ENCODE measurements at places on chromosomes 4 and X.

DNA sequence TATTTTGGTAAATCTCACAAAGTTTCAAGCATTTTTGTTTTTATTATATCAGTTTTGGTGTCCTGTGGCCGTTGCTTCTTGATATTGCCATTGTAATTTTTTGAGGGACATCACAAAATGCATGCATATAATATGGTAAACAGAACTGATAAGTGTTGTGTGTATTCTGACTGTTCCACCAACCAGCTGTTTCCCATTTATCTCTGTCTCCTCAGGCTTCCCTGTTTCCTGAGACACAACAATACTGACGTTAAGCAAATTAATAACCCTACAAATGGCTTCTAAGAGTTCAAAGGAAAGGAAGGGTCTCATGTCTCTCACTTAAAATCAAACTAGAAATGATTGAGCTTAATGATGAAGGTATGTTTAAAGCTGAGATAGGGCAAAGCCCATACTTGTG is 40.0 kb downstream of the UGT2B10 start:
- no peak for DNase-seq

DNA sequence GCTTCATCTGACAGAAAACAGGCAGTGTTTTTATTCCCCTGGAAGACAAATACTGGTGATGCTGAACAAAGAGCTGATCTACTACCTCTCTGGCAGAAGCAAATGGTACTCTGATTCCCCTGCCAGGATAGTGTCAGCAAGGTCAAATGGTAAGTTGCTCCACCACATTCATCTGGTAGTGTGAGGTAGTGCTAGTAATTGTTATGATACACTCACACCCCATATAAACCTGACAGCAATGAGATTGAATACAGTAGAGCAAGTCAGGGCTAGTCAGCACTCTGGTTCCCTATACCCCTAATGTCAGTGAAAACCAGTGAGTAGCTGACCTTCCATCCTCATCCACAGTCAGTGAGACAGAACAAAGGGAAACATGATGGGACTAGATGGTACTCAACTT is 3.4 kb upstream of the SPIN4 start:
- no peak for DNase-seq

GRCh38 chr4:96012687-96013086 is 172.8 kb downstream of the PDHA2 start:
- DNase-seq = no peak

DNA sequence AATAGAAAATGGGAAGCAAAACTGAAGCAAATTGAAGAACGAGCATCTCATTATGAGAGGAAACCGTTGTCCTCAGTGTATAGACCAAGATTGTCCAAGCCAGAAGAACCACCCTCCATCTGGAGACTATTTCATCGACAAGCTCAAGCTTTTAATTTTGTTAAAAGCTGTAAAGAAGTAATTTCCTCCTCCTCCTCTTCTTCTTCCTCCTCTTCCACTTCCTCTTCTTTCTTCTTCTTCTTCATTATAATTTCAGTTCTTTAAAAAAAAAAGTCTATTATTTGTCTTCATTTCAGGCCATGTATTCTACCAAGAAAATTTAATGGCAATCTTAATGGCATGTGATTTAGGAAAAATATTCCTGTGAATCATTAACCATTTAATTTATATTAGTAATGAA is 7.6 kb downstream of the PRIMPOL start:
- DNase-seq = no peak

- DNase-seq = no peak
These were observed 40.7 kb downstream of the KLF3 start for GRCh38 chr4:38704622-38705154.

DNA sequence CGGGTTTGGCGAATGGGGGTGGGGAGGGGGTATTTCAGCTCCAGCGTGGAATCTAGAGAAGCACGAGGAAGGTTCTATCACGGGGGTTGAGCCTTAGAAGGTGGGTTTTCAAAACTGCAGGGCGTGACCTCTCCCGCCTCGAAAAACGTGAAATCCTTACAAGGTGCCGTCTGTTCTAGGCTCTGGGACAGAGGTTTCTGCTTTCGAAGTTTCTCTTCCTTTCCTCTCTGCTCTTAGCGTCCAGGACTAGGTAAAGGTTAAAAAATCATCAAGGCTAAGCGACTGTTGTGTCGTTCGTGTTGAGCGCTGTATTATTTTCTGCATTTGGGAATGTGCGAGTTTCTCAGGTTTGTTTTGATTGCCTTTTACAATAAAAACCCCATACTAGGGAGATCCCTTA is 1.1 kb downstream of the FHL1 start:
- no peak for DNase-seq

DNA sequence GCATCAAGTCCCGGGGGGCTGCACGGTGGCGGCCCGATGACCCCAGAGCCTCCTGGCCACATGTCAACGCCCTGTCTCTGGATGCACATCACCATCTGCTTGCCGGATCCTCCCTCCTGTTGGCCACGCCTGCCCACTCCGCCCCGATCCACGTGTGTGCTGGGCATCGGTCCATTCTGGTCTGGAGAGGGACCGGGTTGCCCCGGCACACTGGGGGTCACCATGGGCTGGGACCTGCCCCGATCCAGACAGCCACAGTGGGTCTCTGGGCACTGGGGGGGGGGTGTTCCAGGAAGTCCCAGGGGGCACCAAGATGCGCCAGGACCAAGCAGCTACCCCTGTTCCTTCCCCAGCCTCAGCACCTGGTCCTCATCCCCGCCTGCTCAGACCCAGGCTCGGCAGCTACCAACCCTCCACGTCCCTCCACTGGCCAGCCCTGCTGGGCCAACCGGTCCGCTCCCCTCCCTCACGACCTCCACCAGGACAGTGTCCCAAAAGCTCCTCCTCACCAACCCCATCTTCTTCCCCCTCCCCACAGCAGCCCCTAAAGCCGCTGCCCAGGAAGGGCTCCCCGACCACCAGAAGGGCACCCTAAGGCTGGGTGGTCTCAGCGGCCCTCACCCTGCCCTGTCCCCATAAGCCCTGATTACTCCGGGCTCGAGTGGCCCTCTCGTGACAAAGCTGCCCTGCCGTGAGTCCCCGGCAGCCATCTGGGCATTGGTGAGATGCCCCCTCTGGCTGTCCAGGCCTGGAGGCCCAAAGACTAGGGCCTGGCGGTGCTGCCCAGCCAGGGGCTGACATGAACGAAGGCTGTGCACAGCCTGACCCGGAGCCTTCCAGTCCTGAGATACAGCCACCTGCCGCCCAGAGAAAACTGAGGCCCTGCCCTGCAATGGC is 4.6 kb downstream of the CTBP1 start:
- no peak for DNase-seq

GRCh38 chr4:110532901-110533589 is 57.1 kb downstream of the ENPEP start:
- no peak for DNase-seq

- DNase-seq = no peak
These were observed 117.9 kb downstream of the CPZ start for GRCh38 chr4:8710416-8710815.

DNA sequence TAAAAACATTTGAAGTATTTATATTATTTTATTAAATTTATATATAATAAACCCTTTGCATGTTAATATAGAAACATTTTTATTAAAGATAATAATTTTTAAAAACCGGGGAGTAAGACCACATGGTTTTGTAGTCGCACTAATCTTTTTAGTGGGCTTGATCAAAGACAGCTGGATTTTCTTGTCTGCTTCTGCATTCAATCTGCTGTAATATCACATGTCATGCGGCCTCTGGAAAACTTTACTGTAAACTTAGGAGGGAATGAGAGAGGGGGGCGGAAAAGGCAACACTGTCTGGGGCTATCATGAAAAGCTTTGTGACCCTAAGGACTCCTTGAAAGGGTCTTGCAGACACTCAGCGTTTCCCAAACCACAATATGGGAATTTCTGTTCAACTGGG is 62.8 kb upstream of the NLGN4X start:
- DNase-seq = no peak

- peak; percentile 34 for DNase-seq
These were observed 48.0 kb upstream of the SPOCK3 start for GRCh38 chr4:167282171-167282864.

- no peak for DNase-seq
These were observed 175.3 kb downstream of the MAML3 start for GRCh38 chr4:139978692-139979091.

GRCh38 chr4:6782846-6783110 is 251 bp downstream of the KIAA0232 start:
- DNase-seq = peak; percentile 52

Data from adipocyte (in vitro differentiated cells).